Activated naive CD8-positive, alpha-beta T cell treated with anti-CD3 and anti-CD28 coated beads for 36 hours (primary cell): ENCODE measurements at places on chromosomes 1 and 21. TPM values are rescaled to one million over a fixed set of nuclear protein-coding genes. Genes with fewer than 3 reads are reported as not detected.

The LRRC53 gene
- total RNA-seq, result not detected

The RHCE gene
- 0.29 TPM for total RNA-seq

The RGS13 gene
- not detected for total RNA-seq

DNA sequence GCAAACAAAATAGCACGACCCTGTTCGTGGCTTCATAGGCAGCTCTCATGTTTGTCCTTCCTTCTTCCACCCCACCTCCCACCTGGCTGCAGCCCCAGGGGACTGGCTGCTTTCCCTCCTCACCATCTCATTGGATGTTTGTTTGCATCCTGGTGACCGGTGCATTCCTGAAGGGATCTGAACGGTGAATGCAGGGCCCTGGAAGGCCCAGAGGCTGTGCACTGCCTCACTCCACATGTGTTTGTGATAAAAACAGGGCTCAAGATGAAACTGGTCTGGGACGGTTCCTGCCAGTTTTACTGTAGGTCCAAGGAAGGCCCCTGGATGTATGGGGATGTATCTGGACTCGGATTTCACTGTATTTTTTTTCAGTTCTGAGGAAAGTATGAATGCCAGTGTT is 42.8 kb downstream of the CNN3 start:
- no peak overlapping the region for H3K27ac ChIP-seq
- H3K4me3 ChIP-seq, result no peak overlapping the region
- no peaks in the 10 kb centered on the region for H3K27me3 ChIP-seq
- H3K4me1 ChIP-seq, result peaks cover 8% of the 10 kb centered on the region

The ITGB2 gene
- total RNA-seq, result 223 TPM

DNA sequence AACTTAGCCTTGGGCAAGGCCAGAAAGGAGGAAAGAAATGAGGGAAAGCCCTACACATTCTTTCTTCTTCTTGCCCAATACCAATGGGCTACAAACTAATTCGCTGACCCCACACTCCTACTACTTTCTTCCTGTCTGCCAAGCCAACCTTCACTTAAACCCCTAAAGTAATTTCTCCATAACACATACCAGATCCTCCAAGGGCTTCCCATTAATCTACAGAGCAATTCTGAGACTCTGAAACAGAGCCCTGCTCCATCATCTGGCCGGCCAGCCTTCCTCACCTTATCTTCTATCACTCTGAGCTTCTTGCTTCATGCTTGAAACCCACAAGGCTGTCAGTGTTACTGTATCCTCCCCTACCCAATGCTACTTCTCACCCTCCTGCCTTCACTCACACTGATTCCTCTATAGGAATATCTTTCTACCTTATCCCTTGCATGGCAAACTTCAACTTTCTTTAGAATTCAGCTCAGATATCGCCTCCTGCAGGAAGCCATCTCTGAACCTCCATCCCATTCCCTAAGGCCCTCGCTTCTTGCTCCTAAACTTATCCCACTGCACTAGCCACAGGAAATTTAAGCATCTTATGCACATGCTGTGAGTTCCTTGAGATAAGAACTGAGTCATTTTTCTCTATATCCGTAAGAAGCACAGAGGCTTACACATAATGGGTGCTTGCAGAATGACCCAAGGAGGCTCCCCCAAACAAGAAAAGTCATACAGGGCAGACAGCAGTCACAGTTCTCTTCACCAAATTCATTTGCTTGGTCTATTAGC is 81.9 kb downstream of the JAK1 start:
- no peak for DNase-seq
- peaks cover 25% of the 10 kb centered on the region for H3K36me3 ChIP-seq
- peaks cover 52% of the 10 kb centered on the region for H3K4me1 ChIP-seq
- no peak overlapping the region for H3K27ac ChIP-seq
- no peaks in the 10 kb centered on the region for H3K27me3 ChIP-seq

GRCh38 chr1:25993197-25993951 is 4.5 kb downstream of the PAFAH2 start:
- H3K27me3 ChIP-seq, result no peaks in the 10 kb centered on the region
- peaks cover 6% of the 10 kb centered on the region for H3K36me3 ChIP-seq
- peak overlapping the region; percentile 45 for H3K27ac ChIP-seq

The OR2L13 gene
- total RNA-seq, result not detected

GRCh38 chr1:241608379-241609033 is 31.7 kb downstream of the CHML start:
- H3K4me3 ChIP-seq, result no peak overlapping the region
- DNase-seq, result no peak
- peaks cover 6% of the 10 kb centered on the region for H3K4me1 ChIP-seq
- no peak overlapping the region for H3K27ac ChIP-seq
- no peaks in the 10 kb centered on the region for H3K27me3 ChIP-seq

The ATP6V1G3 gene
- total RNA-seq, result not detected

The NPL gene
- 5.4 TPM for total RNA-seq

DNA sequence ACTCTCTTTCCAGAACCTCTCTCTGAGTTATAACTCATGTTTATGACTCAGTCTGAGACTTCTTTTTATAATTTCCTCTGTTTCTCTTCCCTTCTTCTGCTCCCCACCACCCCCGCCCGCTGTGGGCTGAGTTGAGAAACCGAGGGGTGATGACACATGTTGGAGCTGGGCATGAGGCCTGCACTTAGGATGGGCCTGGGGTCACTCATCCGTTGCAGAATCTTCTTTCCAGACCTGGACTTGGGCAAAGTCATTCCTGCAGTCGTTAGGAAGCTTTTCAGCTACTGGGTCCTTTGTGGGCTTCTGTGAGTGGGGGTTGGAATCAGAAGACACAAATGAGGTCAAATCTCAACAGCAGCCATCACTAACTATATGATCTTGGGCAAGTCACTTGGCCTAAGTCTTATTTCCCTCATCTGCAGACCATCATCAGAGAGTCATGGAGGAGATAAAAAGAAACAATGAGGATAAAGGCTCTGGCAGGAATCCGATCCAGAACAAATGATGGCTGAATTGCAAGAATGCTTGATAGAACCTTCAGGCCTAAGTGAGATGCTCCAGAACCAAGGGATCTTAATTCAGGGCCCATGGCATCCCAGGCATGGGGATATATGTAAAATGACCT is 53.4 kb downstream of the RPS6KA1 start:
- no peaks in the 10 kb centered on the region for H3K27me3 ChIP-seq
- peak overlapping the region; percentile 96 for H3K27ac ChIP-seq
- H3K4me3 ChIP-seq, result peak overlapping the region; percentile 22
- peaks cover 50% of the 10 kb centered on the region for H3K4me1 ChIP-seq
- peaks cover 5% of the 10 kb centered on the region for H3K36me3 ChIP-seq

DNA sequence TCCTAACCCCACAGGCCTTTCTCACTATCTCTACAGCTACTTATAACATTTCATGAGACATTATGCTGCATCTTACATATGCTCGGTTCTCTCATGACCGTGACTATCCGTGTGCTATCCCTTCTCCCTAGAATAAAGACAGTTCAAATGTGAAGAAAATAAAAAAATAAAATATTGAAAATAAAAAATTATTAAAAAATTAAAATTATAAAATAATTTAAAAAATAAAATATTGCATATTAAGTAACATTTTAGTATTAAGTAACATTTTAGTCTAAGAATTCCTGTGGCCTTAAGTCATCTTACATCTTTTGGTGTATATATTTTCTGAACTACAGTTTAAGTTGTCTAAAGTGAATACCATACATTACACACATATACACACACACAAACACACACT is 415.5 kb downstream of the DPYD start:
- DNase-seq, result no peak
- no peaks in the 10 kb centered on the region for H3K27me3 ChIP-seq
- peaks cover 35% of the 10 kb centered on the region for H3K36me3 ChIP-seq
- H3K4me1 ChIP-seq, result peaks cover 15% of the 10 kb centered on the region
- no peak overlapping the region for H3K4me3 ChIP-seq

GRCh38 chr1:219523411-219523810 is 89.5 kb downstream of the ZC3H11B start:
- H3K27me3 ChIP-seq, result no peaks in the 10 kb centered on the region
- no peak overlapping the region for H3K4me3 ChIP-seq
- DNase-seq, result no peak
- no peaks in the 10 kb centered on the region for H3K4me1 ChIP-seq

GRCh38 chr1:156248323-156248683 is 447 bp upstream of the PAQR6 start:
- DNase-seq, result no peak
- H3K4me3 ChIP-seq, result no peak overlapping the region
- no peak overlapping the region for H3K27ac ChIP-seq
- peaks cover 10% of the 10 kb centered on the region for H3K36me3 ChIP-seq
- H3K4me1 ChIP-seq, result peaks cover 16% of the 10 kb centered on the region
- no peaks in the 10 kb centered on the region for H3K27me3 ChIP-seq

The NMNAT2 gene
- total RNA-seq, result not detected

DNA sequence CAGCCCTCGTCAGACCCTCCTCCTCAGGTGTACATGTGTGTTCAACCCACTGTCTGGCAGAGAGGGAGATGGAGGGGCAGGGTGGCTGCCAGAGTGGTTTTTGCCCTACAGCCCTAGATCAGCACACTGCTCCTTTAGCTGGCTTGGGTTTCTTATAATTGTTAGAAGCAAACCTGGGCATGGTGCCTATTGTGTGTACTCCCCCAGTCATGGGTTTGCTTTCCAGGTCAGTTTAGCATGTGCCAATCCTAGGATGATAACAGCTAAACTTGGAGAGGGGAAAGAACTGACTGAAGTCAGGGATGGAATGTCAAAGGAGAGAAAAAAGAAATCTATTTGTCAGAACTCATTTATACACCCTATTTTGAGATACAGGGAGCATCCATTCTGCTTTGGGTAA is 63.3 kb downstream of the UCK2 start:
- H3K36me3 ChIP-seq, result peaks cover 30% of the 10 kb centered on the region
- H3K4me1 ChIP-seq, result no peaks in the 10 kb centered on the region
- no peak overlapping the region for H3K4me3 ChIP-seq
- DNase-seq, result no peak
- H3K27ac ChIP-seq, result no peak overlapping the region

DNA sequence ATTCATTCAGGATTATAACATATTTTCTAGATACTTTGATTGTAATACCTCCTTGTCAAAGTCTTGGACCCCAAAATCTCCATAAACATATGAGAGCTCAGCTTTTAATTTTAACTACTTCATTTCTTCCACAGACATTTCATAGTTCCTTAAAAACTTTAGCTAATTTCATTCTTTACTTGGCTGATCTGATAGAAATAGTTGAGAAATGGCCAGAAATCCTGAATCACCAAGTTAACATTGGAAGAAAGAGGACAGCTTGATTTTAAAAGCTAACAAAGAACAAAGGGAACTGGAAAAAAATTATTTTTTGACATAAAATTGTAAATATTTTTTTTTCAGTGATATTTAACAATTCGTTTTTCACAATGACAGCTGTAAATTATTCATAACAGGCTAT is 216.5 kb downstream of the NTNG1 start:
- H3K4me3 ChIP-seq, result no peak overlapping the region
- H3K27me3 ChIP-seq, result no peaks in the 10 kb centered on the region
- DNase-seq, result no peak
- H3K36me3 ChIP-seq, result no peaks in the 10 kb centered on the region
- H3K27ac ChIP-seq, result no peak overlapping the region
- H3K4me1 ChIP-seq, result no peaks in the 10 kb centered on the region

The VHLL gene
- total RNA-seq, result not detected

DNA sequence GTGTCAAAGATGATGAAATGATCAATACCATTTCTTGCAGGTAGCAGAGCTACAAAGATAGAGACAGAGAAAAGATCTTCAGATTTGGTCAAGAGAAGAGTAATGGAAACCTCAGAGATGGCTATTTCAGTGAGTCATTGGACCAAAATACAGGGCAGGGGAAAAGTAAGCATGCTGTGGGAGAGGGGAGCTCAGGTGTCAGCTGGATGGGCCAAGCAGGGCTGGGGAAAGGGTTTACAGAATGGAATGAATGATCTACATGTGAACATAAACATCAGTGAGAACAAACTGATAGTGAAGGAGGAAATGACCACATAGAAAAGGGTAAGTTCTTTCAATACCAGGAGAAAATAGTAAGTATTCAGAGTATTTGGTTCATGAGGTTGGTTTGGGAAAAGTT is 61.4 kb upstream of the CNN3 start:
- H3K4me3 ChIP-seq, result no peak overlapping the region
- H3K27me3 ChIP-seq, result no peaks in the 10 kb centered on the region
- no peak for DNase-seq
- H3K27ac ChIP-seq, result no peak overlapping the region
- H3K36me3 ChIP-seq, result no peaks in the 10 kb centered on the region
